ENCODE measurements at places on chromosomes 4 and X.

DNA sequence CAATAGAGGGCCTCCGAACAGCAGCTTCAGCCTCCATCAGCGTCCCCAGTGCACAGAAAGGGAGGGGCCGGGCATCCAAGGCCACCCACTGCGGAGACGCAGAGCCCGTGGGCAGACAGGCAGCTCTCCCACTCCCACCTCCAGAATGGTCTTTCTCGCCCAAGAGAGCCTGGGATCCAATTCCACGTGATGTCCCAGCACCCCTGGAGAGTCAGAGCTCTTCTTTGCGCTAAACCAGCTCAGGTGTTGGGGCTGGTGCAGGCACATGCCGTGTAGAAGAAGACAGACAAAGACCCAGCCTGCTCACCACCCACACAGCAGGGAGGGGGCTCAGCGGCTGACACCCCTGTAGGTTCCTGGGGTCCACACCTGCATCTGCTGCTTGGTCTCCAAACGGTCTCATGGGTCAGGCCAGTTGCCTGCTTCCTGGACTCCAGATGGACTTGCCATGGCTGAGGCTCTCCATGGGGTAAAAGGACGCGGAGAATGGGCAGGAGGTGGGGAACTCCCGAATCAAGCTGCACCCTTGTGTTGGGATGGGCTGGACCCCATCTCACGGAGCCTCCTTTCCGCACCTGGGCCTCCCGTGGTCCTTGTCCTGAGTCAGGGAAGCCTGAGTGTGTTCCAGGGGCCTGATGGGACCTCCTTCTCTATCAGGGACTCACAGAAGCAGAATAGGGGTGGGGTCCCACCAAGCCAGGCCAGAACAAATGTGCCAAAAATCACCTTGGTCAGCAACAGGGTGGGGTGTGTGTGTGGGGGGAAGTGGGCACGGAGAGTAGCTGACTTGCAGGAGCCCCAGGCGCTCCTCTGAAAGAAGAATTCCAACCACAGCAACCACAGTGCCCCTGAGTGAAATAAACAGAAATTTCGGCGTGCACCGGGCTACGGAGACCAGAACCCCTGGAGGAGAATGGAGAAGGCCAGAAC lies 11.6 kb upstream of the ASMTL start:
- DNase-seq, result no peak

DNA sequence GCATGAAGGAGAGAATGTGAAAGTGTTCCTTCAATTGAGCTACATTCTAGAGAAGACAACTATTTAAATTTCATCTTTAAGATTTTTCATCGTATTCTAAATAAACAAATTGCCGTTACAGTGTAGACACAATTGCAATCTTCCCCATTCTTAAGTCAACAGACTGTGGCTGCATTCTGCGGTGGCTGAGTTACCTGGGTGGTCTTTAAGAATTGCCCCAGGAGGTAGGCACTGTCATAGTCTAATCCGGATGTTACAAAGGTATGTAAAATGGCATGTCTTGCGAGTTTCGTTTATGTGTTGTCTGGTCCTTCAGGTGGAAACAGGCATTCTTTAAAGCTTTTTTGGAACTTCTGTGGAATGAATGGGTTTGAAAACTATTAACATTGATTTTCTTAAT lies 586.1 kb upstream of the PITX2 start:
- DNase-seq, result no peak

GRCh38 chrX:69285401-69285877 lies 120.2 kb upstream of the PJA1 start:
- no peak for DNase-seq

- DNase-seq, result no peak
Observed at GRCh38 chr4:106941841-106942240, 94.3 kb downstream of the DKK2 start.

- DNase-seq, result no peak
Observed at GRCh38 chr4:8771666-8772065, 100.0 kb downstream of the HMX1 start.

- no peak for DNase-seq
Observed at GRCh38 chrX:42823443-42823842, 45.5 kb upstream of the PPP1R2C start.

DNA sequence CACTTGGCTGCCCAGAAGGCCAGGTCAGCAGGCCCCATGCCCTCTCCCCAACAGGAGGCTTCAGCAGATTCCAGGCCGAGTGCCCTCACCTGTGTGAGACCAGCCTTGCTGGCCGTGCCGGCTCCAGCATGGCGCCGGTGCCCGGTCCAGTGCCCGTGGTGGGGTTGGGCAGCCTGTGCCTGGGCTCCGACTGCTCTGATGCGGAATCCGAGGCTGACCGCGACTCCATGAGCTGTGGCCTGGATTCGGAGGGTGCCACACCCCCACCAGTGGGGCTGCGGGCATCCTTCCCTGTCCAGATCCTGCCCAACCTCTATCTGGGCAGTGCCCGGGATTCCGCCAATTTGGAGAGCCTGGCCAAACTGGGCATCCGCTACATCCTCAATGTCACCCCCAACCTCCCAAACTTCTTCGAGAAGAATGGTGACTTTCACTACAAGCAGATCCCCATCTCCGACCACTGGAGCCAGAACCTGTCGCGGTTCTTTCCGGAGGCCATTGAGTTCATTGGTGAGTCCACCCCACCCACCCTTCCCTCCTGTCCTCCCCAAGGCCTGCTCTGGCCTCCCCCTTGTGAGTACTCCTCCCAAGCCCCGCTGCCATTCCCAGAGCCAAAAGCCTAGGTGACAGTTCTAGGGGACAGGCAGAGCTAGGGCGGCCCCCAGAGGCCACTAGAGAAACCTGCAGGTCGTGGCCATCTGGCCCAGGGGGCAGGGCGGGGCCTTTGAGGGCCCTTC lies 2.3 kb downstream of the DUSP9 start:
- no peak for DNase-seq

- peak; percentile 61 for DNase-seq
Observed at GRCh38 chr4:61373901-61374440, 173.8 kb downstream of the ADGRL3 start.

- DNase-seq, result no peak
Observed at GRCh38 chr4:80221161-80221560, 23.9 kb downstream of the PRDM8 start.

GRCh38 chr4:57075367-57075766 lies 34.8 kb downstream of the IGFBP7 start:
- no peak for DNase-seq

- no peak for DNase-seq
Observed at GRCh38 chrX:79630033-79631009, 263.2 kb upstream of the ITM2A start.

DNA sequence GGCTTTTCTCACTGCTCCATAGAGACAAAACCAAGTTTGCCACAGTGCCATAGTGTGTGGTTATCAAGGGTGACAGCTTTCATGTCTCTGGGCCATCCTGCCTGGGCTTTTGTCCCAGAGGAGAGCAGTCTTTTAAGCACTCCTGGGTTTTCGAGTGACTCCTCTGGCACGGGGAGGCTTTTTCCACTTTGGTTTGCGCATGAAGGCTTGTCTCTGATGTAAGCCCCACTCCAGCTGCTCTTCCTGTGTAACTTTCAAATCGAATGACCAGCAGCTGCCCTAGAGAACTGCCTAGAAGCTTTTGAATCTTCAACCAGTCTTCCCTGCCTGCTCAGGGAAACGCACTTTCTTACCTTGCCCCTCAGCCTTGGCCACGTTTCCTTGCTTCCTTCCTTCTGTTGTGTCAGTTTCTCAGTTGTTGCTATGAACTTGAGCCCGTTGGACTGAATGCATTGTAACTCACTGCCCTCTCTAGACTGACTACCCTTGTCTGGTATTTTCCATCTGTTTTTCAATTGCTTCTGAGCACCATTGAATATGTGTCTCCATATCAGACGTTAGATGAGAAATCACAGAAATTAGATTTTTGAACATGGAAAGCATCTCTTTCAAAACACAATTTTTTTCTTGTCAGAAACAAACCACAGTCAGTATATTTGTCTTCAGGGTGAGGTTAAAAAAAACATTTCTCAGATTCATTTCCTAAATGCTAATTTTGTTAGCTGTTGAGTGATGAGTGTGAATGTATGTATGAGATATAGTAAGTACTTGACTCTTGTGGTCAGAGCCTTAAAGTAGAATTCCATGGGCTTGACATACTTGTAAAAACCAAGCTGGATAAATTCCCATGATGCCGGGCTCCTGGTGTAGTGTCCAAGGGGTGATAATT lies 45.3 kb downstream of the SLC9A6 start:
- DNase-seq, result no peak

DNA sequence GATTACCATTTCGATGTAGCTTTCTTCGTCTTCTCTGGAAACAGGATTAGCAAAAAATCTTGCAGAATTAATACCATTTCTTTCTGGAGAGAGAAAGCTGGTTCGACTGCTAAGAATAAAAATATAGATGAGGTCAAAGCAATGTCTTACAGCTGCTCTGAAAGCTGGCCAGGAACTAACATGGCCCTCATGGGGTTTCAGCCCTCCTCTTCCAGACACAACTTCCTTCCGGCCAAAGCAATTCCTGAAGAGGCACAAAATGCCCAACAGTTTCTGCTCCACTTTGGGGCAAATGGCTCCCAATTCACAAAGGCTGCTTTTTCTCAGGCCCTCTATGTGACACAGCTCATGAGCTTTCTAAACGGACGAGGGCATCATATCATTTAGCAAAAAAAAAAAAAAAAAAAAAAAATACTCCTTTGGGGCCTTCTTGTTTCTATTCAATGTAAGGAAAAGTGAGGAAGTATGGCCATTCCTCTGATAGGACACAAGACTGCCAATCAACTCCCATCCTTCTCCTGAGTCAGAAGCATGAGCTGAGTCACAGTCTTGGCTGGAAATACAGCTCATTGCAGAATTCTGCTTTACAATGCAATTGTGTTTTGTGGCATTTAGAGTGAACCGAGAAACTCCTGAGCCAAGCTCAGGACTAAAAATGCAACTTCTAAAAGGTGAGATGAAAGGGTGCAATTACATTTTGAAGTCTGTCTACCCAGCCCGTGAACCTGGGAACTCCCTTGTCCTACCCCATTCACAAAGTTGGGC lies 42.7 kb upstream of the CTAG2 start:
- peak; percentile 70 for DNase-seq

DNA sequence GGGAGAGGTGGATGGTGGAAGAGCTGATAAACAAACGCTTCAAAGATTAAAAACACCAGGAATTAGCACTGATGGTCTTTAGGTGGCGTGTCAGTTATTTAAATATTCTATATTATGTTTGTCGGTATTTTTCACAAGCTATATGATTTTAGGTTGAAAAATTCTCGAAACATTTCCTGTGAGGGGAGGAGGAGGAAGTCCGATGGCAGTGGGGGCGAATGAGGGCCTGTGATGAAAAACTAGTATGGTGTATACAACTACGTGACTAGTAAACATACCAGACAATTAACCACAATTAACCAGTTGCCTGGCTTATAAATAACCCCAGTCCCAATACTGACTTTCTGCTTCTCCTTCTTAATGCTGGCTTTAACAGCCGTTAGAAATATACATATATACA lies 595 bp upstream of the NAP1L2 start:
- DNase-seq, result no peak

- peak; percentile 4 for DNase-seq
Observed at GRCh38 chrX:119145241-119145653, 17.6 kb upstream of the KIAA1210 start.

DNA sequence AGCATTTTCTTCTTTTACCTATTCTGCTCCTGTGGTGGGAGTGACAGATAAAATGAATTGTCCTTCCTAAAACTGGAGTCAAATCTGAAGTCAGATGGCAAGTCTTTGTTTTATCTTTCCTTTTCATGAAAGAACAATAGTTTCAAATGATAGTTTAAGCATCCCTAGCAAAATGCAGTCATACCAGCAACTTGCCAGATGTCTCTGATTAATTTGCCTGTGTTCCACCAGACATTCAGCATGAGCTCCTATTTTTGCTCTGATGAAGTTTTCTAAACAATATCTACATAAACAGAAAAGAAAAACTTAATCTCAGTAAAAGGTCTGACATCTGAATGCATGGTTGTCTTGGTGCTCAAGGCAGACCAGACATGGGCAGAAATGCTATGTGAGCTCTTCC lies 15.2 kb downstream of the PRKG2 start:
- no peak for DNase-seq

GRCh38 chr4:3079694-3080123 lies 5.2 kb downstream of the HTT start:
- no peak for DNase-seq

GRCh38 chrX:39582091-39582490 lies 515.7 kb downstream of the BCOR start:
- DNase-seq, result peak; percentile 27

All from mammary epithelial cell (primary cell).